ENCODE measurements at places on chromosomes 1 and 21. TPM values are rescaled to one million over a fixed set of nuclear protein-coding genes. Genes with fewer than 3 reads are reported as not detected.

ILDR2 gene
- under 0.01 TPM for total RNA-seq

DNA sequence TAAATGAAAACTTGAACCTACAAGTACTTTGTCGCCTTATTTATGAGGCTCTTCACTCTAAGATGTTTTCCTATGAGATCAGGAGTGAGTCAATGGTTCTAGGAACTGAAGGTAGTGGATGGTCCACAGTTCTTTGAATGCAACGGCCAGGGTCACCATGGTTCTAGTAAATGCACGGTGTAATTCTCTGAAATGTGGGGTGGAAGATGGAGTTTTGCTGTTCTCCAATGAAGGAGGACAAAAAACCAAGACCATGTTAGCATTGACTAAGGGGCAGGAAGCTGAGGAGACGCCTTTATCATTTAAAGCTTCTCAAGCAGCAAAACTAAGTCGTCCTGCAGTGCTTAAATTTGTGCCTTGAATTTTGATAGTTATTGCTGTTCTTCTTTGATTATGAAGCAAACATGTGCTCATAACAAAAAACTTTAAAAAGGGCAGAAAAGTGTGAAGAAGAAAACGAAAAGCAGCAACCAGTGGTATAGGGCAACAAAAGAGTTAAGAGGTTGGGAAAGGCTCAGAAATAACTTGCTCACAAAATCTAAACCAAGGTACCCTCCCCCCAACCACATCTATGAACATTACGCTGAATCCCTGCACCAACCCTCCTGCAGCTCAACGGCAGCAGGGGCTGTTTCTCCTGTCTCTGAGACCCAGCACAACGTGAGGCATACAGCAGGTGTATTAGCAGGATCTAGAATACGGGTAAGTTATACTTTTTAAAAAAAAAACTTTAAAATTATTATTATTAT is 85.0 kb downstream of the MRPL37 start:
- no peaks in the 10 kb centered on the region for H3K27me3 ChIP-seq
- no peaks in the 10 kb centered on the region for H3K4me1 ChIP-seq
- no peak overlapping the region for H3K27ac ChIP-seq
- H3K36me3 ChIP-seq: no peaks in the 10 kb centered on the region

OLFM3 gene
- not detected for total RNA-seq

GRCh38 chr1:194548071-194548470 is 1361.7 kb upstream of the B3GALT2 start:
- no peak overlapping the region for H3K4me3 ChIP-seq
- H3K36me3 ChIP-seq: no peaks in the 10 kb centered on the region
- DNase-seq: no peak
- H3K27ac ChIP-seq: no peak overlapping the region
- H3K27me3 ChIP-seq: no peaks in the 10 kb centered on the region

DNA sequence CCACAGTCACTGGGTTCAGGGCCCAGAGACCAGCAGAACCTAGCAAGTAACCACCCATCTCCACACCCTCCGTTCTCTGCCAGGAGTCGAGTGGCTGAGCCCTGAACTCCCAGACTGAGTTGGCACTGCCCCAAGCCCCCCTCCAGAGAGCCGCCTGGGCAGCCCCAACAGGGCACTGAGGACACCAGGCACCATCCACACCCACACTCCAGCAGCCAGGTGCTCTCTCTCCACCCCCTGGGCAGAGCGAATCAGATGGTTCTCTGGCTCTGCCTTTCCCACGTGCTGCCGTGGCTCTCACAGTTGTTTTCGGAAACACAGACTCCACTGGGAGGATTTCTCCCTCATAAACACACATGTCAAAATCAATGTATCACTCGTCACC is 13.6 kb downstream of the WDR4 start:
- no peaks in the 10 kb centered on the region for H3K4me1 ChIP-seq
- no peaks in the 10 kb centered on the region for H3K27me3 ChIP-seq
- no peak for DNase-seq

- no peak for DNase-seq
These were observed 22.8 kb downstream of the S100A6 start for GRCh38 chr1:153513023-153513422.

- H3K4me3 ChIP-seq: no peak overlapping the region
- peak; percentile 33 for DNase-seq
- H3K27ac ChIP-seq: no peak overlapping the region
- no peaks in the 10 kb centered on the region for H3K27me3 ChIP-seq
- H3K36me3 ChIP-seq: no peaks in the 10 kb centered on the region
These were observed 23.3 kb upstream of the GBP2 start for GRCh38 chr1:89149229-89149628.

SHCBP1L gene
- not detected for total RNA-seq

MAGI3 gene
- total RNA-seq: 10.7 TPM

GRCh38 chr1:172359491-172359999 is 60.9 kb upstream of the C1orf105 start:
- H3K27me3 ChIP-seq: no peaks in the 10 kb centered on the region
- peaks cover 64% of the 10 kb centered on the region for H3K4me1 ChIP-seq
- no peaks in the 10 kb centered on the region for H3K36me3 ChIP-seq
- DNase-seq: peak; percentile 98

PERM1 gene
- total RNA-seq: 0.47 TPM

TMEM82 gene
- total RNA-seq: not detected

DNA sequence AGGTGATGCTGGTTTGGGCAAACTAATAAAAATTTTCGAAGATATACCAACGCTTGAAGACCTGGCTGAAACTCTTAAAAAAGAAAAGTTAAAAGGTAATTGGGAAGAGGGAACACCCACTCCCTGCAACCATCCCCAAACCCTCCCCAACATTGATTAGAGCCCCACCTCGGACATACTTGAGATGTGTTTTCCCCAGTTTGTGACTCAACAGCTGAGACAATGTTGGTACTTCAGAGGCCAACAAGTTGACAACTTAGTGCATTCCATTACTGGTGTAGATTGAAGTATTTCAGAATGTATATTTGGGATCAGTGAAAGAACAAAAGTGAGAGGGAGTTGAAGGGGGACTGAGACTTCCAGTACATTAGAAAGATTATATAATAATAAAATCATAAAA is 5.1 kb downstream of the IFI16 start:
- H3K27ac ChIP-seq: no peak overlapping the region
- DNase-seq: no peak
- H3K27me3 ChIP-seq: 0 out of 2 replicates have a peak, but pooled peaks cover 3% of the 10 kb centered on the region
- no peaks in the 10 kb centered on the region for H3K36me3 ChIP-seq

DNA sequence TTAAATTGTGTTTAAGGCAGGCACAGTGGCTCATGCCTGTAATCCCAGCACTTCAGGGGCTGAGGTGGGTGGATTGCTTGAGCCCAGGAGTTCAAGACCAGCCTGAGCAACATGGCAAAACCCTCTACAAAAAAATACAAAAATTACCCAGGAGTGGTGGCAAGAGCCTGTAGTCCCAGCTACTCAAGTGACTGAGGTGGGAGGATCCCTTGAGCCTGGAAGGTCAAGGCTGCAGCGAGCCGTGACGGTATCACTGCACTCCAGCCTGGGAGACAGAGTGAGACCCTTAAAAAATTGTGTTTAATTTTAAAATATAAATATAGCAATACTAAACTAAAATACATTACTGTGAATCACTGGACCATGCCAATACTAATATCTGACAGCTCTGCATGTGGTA is 42.8 kb downstream of the SORT1 start:
- no peak overlapping the region for H3K27ac ChIP-seq
- no peaks in the 10 kb centered on the region for H3K36me3 ChIP-seq
- no peaks in the 10 kb centered on the region for H3K4me1 ChIP-seq
- H3K4me3 ChIP-seq: no peak overlapping the region
- no peak for DNase-seq

- H3K27ac ChIP-seq: no peak overlapping the region
- DNase-seq: no peak
- no peaks in the 10 kb centered on the region for H3K4me1 ChIP-seq
These were observed 52.8 kb upstream of the ACTRT2 start for GRCh38 chr1:2968471-2968881.

GRCh38 chr1:150562446-150563339 is 13.5 kb downstream of the ADAMTSL4 start:
- DNase-seq: peak; percentile 28
- H3K27me3 ChIP-seq: no peaks in the 10 kb centered on the region
- H3K27ac ChIP-seq: peak overlapping the region; percentile 96
- peak overlapping the region; percentile 69 for H3K4me3 ChIP-seq
- H3K36me3 ChIP-seq: no peaks in the 10 kb centered on the region

SPRR2B gene
- not detected for total RNA-seq

DNA sequence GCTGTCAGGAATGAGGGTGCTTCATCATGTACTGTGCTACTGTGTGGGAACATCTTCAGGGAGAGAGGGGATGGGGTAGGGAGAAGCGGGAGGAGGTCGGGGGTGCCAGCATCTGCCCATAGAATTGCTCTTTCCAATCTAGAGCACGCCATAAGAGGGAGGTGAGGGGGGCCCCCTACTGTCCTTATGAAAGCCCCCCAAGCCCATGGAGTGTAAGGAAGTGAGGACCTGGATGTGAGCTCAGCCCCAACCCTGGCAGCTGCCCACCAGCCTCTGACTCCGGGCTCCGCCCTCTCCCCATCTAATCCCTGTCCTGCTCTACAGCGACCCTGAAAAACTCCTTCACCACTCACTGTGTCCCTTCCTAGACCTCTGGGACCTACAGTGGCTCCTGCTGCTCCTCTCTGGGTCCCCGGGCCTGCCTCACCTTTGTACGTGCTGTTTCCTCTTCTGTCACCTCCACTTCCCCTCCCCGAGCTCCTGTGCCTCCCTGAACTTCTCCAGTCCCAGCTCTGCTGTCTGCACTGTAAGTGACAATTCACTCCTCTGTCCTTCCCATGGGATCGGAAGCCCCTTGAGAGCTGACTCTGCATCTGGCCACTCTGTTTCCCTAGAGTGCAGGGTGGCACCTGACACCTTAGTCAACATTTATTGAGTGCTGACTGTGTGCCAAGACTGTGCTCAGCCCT is 269.4 kb downstream of the PTPRU start:
- 0 out of 2 replicates have a peak, but pooled peaks cover 7% of the 10 kb centered on the region for H3K27me3 ChIP-seq
- no peaks in the 10 kb centered on the region for H3K36me3 ChIP-seq
- no peak overlapping the region for H3K4me3 ChIP-seq
- H3K27ac ChIP-seq: no peak overlapping the region

DNA sequence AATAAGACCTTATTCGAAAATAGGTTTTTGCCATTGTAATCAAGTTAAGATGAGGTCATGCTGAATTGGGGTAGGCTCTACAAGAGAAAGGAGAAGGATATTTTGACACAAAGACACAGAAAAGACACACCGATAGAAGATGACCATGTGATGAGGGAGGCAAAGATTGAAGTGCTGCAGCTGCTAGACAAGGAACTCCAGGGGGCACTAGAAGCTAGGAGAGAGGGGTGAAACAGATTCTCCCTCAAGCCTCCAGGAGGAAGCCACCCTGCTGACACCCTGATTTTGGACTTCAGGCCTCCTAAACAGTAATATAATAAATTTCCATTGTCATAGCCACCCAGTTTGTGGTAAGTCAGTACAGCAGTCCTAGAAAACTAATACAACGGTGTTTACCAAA is 506.8 kb upstream of the CAMK1G start:
- H3K27ac ChIP-seq: no peak overlapping the region
- peaks cover 43% of the 10 kb centered on the region for H3K4me1 ChIP-seq
- no peak overlapping the region for H3K4me3 ChIP-seq
- no peaks in the 10 kb centered on the region for H3K27me3 ChIP-seq
- DNase-seq: peak; percentile 67

GRCh38 chr1:219422811-219423598 is 189.9 kb downstream of the ZC3H11B start:
- H3K27ac ChIP-seq: peak overlapping the region; percentile 86
- peaks cover 22% of the 10 kb centered on the region for H3K4me1 ChIP-seq
- H3K36me3 ChIP-seq: no peaks in the 10 kb centered on the region
- H3K27me3 ChIP-seq: no peaks in the 10 kb centered on the region
- H3K4me3 ChIP-seq: peak overlapping the region; percentile 11

DNA sequence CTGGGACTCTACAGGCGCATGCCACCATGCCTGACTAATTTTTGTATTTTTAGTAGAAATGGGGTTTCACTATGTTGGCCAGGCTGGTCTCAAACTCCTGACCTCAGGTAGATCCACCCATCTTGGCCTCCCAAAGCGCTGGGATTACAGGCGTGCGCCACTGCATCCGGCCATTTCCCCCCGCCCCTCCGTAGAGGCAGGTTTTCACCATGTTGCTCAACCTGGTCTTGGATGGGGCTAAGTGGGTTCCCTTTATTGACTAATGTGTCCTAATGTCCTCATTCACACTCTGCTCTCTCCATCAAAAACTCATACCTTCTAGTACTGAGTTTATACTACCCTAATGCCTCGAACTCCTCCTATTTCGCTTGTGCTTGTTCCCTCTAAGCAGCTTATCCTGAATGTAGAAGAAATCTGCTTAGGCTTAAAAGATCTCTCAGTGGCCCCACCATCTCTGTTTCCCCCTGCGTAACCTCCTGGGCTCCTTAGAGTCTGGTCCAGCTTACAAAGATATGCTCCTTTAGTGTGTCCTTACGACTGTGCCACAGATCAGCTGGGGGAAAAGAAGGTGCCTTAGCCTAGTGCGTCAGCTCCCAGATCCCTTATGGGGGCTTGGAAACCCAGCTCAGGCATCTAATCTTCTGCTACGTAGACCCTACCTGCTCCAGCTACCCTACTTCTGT is 8.0 kb downstream of the GNAT2 start:
- H3K4me3 ChIP-seq: no peak overlapping the region
- no peak overlapping the region for H3K27ac ChIP-seq
- no peaks in the 10 kb centered on the region for H3K4me1 ChIP-seq
- DNase-seq: no peak
- no peaks in the 10 kb centered on the region for H3K36me3 ChIP-seq

DNA sequence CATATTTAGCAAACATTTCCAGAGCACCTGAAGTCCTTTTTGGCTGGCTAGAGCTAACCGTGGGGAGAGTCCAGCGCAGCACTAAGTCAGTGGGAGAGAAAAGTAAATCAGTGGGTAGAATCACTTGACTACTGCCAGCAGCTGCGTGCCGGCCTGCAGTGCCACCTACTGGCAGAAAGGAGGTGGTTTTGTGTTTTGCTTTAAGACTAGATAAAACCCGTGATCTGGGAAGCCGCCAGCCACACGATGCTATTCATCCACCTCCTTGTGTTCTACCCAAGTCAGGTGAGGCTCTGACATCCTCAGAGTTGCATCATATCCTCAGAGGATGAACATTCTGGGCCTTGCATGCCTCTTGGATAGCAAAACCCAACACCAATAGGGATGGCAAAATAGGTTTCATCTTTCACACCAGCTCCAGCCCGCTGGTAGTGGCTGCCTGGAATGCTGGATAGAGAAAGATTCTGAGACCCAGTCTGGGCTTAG is 14.1 kb upstream of the HEYL start:
- H3K27me3 ChIP-seq: no peaks in the 10 kb centered on the region
- H3K4me3 ChIP-seq: no peak overlapping the region
- DNase-seq: peak; percentile 81
- H3K4me1 ChIP-seq: no peaks in the 10 kb centered on the region
- H3K27ac ChIP-seq: no peak overlapping the region
- no peaks in the 10 kb centered on the region for H3K36me3 ChIP-seq

GRCh38 chr1:151336556-151336955 is 9.3 kb upstream of the PI4KB start:
- no peak overlapping the region for H3K27ac ChIP-seq
- H3K4me3 ChIP-seq: no peak overlapping the region
- H3K36me3 ChIP-seq: no peaks in the 10 kb centered on the region
- peaks cover 3% of the 10 kb centered on the region for H3K4me1 ChIP-seq
- no peaks in the 10 kb centered on the region for H3K27me3 ChIP-seq

SPTA1 gene
- total RNA-seq: not detected

TCHHL1 gene
- total RNA-seq: not detected

GRCh38 chr1:175433532-175434282 is 241.1 kb upstream of the KIAA0040 start:
- no peak overlapping the region for H3K4me3 ChIP-seq
- no peaks in the 10 kb centered on the region for H3K4me1 ChIP-seq
- no peaks in the 10 kb centered on the region for H3K36me3 ChIP-seq
- H3K27me3 ChIP-seq: peaks cover 5% of the 10 kb centered on the region
